Activated T-helper 17 cell treated with anti-CD3 and anti-CD28 coated beads, Interleukin-2, amount 50 U/mL, for 72 hours (primary cell): ENCODE measurements at places on chromosomes 2 and 18.

DNA sequence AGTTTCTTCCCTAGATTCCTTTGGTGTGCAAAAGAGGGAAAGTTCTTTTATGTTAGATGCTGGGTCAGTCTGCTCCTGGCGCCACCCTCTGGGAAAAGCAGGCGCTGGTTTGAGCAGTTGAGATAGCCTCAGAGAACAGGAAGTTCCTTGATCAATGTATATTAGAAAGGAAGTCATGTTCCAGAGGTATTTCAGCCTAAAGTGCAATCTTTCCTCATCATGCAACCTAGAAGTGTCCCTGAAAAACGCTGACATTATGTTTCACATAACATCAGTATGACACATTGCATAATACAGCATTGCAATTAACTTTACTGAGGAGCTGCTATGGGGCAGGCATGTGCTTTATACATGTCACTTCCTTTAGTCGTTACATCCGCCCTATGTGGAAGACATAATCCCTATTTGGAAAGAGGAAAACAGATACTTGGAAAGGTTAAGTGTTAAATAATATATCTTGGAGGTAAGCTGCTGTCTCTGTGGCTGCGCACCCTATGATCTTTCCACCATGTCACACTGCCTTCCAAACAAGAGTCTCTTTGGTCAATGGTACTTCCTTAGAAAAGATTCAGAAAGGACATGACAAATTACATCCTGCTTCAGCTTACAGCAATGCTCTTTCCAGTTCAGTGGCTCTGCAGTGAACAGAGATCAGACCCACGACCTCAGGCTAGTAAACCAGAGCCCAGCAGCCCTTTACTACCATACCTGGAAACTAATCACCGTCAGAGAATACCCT is 369.7 kb downstream of the RAD51AP2 start:
- ATAC-seq: no peak

DNA sequence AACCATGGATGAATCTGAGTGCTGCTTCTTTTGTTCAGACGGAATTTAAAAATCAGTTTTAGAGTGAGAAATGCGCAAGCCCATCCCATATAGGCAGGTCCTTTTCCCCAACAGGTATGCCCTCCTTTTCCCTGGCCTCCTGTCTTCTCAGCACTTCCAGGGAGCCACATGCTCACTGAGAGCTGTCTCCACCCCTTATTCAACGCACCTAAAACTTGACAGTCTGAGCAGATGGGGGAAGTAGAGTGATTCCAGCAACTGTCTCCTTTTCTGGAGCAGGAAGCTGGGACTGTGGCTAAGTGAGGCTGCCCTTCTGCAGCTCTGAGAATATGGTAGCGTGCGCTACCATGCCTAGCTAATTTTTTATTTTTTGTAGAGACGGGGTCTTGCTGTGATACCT is 53.1 kb upstream of the NOSTRIN start:
- ATAC-seq: no peak

GRCh38 chr2:85704800-85705679 is 10.9 kb downstream of the GNLY start:
- peak; percentile 44 for ATAC-seq

DNA sequence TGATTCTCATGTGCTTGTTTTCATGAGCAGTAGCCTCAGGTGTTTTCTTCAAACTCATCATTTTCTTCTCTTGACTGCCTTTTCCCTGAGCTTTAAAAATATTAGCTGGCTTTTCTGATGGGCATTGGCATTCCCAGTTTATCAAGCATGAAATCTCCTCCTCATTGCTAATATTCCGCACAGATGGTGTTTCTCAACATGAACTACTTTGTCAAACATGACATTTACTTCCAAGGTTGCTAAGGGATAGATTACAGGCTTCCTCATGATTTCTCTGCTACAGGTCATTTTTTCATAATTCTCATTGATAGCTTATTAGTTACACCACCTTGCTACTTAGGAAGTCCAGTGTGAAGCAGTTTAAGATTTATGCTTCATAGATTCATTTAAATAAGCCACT is 1116.9 kb upstream of the CNTNAP5 start:
- no peak for ATAC-seq

GRCh38 chr2:200442471-200442870 is 67.4 kb downstream of the KCTD18 start:
- ATAC-seq: no peak

GRCh38 chr2:133829450-133830020 is 261.3 kb upstream of the NCKAP5 start:
- ATAC-seq: no peak

DNA sequence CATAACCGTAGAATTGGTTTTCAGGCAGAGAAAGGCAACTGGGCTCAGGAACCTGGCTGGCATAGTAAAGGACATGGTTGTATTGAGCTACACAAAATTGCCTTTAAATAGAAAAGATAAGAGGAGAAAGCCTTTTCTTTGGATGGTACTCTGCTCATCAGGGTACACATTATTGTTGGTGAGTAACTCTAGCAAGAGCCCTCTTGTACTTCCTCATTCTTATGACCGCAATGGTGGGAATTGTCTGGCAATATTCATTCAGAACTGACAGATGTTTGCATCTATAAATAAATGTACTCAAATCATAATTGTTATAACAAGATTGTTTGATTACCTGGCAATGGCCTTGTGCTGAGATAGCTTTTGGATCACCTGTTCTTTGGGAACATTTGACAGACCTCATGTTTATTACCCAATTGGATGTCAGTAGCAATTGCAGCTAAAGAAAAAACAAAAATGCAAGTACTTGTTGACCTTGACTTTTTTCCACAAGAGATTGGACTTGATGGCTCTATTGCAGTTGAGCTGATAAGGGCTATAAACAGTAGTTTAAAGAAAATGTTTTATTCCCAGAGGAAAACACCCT is 43.9 kb downstream of the MEIS1 start:
- ATAC-seq: no peak

DNA sequence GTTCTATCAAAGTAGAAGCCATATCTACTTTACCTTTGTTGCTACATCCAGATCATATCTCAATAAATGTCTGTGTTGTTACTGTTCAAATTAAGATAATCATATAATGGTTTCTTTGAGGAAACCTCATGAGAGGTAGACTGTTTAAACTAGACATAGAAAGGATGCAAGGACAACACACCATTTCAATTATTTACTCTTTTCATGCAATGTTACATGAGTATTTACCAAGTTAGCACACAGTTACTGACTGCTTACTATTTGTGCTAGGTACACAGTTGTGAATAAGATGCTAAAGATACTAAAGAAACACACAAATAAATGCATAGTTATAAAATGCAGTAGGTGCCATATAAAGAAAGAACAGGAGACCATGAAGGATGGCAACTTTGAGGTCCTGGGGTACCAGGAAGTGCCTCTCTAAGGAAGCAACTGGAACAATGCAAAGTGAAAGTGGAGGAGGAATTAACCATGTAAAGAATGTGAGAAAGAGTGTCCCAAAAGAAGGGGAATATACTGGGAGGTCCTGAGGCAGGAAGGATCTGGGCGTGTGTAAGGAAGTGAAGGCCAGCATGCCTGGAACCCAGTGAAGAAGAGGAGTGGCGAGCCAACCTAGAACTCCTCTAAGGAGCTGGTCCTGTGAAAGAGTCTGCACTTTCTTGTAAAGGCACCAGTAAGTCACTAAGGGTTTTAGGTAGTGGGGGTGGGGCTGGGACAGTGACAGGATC is 39.4 kb downstream of the RBMS1 start:
- no peak for ATAC-seq

DNA sequence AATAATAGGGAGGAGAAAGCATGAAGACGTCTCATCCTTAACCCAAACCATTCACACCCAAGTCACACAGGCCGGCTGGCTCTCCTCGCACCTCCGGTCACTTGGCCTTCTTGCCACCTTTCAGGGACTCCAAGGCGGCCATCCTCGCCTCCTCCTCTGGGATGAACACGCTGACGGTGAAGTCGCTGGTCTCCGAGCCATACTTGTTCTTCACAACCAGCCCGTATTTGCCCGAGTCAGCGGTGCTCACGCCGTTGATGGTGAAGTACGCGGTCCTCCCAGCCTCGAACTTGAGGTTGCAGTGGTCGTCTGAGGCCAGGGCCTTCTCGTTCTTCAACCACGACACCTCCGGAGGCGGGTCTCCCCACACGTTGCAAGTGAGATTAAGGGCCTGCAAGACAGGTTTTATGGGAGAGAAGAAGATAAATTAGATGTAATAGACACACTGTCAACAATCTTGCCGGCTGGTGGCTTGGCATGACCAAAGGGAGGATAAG is 54.3 kb upstream of the LPIN2 start:
- no peak for ATAC-seq

DNA sequence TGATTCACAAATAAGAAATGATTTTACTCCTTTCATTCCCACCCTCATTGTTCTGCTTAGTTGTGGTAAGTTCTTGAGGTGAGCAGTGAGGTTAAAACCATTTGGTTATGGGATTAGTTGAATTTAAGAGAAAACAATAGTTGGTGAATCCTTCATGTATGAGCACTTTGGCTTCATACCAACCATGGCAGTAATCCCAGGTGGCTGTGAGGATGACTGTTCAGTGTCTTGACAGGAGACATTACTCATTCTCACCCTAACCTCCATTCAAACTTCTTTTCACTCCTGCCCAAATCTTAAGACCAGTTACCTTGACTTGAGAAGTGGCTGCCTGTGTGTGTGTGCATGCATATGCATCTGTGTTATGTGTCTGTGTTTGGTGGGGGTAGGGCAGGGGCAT is 143.1 kb downstream of the SETBP1 start:
- ATAC-seq: peak; percentile 60

GRCh38 chr2:30512243-30512886 is 65.3 kb downstream of the LCLAT1 start:
- ATAC-seq: no peak

DNA sequence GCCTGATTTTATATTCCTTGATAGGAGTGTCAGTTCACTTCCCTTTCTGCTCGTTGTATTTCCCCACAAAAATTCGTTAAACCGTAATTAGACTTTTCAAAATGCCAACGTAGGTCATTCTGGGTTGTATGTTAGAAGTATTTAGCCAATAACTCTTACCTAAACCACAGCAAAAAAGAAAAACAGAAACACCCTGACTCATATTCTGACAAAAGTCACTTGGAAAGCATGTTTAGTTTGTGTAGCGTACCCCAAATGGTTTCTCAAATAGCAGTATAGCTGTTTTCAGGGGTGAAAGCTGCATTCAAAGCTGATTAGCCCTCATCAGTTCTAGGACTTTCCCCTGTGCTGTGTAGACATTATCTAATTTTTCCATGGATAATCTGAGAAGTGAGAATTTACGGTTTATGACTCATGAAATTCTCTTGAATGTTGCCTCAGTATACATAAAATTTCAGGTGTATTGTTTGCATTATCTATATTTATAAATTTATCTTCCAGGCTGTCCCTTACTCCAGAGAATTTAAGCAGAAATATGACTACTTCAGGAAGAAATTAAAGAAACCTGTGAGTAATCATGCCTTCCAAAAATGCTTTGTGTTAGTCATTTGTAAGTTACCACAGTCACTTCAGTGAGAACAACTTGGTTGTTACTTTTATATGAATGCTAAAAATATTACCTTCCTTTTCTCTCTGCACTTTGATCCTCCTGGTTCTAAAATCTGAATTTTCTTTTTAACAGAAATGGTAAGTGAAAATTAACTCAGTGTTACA is 264.9 kb downstream of the ALPK2 start:
- peak; percentile 36 for ATAC-seq

GRCh38 chr2:69628325-69629021 is 15.1 kb downstream of the AAK1 start:
- peak; percentile 79 for ATAC-seq

- no peak for ATAC-seq
Measured at GRCh38 chr2:177056481-177056929, 156.1 kb upstream of the HNRNPA3 start.

DNA sequence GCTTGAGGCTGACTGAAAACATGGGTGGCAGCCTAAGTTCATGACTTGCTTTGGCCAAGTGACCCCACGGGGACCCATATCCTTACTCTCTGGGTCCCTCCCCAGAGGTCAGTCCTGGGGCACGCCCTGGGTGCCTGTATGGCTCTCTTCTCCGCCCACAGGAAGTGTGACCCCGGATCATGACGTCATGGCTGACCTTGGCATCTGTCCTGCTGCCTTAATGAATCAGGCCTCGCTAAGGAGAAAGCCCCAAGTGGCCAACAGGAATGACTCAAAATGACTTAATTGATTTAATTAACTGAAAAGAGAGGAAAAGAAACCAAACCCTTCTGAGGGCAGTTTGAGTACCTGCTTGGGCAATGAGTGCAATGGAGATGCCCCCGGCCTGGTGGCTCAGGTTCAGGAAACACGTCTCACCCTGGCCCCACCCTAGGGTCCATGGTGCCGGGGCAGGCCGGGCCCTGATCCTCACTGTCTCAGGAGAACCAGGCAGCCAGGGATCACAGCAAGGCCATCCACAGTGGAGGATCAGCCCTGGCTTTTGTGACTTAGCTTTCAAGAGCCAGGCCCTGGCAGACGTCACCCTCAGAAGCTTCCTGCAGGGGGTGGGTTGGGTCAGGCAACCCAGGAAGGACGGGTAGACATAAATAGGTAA is 112.0 kb downstream of the CYP26B1 start:
- no peak for ATAC-seq

GRCh38 chr2:131031431-131031841 is 61.8 kb downstream of the FAM168B start:
- no peak for ATAC-seq

DNA sequence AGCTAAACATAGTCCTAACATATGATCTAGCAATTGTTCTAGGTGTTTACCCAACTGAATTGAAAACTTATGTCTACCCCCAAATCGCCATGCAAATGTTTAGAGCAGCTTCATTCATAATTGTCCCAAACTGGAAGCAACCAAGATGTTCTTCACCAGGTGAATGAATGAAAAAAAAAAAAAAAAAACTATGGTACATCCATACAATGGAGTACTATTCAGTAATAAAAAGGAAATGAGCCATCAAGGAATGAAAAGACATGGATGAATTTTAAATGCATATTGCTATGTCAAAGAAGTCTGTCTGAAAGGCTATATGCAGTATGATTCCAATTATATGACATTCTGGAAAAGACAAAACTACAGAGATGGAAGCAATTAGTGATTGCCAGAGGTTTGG is 98.6 kb upstream of the ITPRID2 start:
- no peak for ATAC-seq

- ATAC-seq: no peak
Measured at GRCh38 chr18:31490833-31491232, 7.1 kb upstream of the DSG2 start.

GRCh38 chr2:112166806-112167499 is 28.8 kb downstream of the FBLN7 start:
- peak; percentile 73 for ATAC-seq

GRCh38 chr18:2325308-2325849 is 245.9 kb downstream of the METTL4 start:
- ATAC-seq: peak; percentile 63

- ATAC-seq: no peak
Measured at GRCh38 chr18:58140387-58141325, 96.6 kb downstream of the NEDD4L start.

DNA sequence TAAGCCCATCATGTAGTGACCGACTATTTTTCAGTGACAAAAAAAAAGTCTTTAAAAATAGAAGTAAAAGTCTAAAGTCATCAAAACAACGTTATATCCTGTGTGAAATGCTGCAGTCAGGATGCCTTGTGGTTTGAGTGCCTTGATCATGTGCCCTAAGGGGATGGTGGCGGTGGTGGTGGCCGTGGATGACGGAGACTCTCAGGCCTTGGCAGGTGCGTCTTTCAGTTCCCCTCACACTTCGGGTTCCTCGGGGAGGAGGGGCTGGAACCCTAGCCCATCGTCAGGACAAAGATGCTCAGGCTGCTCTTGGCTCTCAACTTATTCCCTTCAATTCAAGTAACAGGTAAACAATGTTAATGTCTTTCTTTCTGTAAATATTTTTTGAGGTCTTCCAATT is at the start of gene CD28:
TSS of gene CD28 (plus strand) at position 237 of the 400 bp plus-strand sequence. CDS start at position 295, 58 bp downstream.
- peak; percentile 70 for ATAC-seq
